ENCODE measurements at places on chromosomes 13 and 19.
A peak's percentile ranks its signal among the peaks of the same experiment; 100 is the strongest.

GRCh38 chr13:59790626-59791025, 373.1 kb downstream of the DIAPH3 start:
- no peak for DNase-seq

GRCh38 chr19:13461536-13461935, 44.7 kb downstream of the CACNA1A start:
- no peak for DNase-seq

DNA sequence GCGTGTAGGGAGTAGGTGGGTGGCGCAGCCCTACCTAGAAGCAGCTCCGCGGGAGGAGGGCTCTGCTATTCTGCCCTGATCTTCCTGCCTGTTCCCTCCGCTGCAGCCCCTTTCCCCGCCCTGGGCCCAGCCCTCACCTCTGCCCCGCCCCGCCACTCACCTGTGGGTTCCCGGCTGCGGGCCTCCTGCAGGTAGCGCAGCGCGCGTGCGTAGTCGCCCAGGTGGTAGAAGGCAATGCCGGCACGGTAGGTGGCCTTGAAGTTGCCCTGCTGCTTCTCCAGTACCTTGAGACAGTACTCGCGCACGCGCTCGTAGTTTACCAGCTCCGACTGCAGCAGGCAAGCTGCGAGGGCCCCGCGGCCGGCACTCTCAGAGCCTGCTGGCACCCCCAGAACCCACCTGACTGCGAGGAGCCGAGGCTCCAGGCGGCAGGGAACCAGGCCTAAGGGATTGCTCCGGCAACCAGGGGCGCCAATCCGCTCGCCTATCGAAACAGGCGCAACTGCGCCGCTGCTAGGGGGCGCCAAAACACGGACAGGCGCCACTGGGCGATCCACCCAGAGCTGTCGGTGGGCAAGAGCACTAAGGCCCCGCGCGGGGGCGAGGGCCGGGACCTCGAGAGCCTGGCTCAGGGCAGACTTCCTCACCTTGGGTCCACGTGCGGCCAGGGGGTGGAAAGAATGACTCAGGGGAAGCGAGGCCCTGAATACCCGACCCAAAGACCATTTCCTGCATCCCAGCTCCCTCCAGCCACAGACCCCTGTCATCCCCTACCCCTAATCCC, 965 bp downstream of the TTC9B start:
- no peak for DNase-seq

DNA sequence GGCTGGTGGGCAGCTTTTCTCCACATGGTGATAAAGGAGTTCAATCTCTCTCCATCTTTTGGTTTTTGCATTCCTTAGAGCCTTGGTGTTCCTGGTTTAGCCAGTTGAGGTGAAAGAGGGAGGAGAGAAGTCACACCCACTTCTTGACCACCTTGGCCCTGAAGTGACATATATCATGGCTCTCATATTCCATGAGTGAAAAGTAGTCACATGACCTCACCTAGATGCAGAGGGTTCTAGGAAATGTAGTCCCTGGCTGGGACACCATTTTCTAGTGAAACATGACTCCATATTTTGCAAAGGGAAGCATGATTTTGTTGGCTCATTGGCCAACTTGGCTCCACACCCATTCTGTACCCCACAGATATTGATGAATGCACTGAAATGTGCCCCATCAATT, 16.1 kb downstream of the ADGRE1 start:
- no peak for DNase-seq

GRCh38 chr13:40383132-40383531, 283.3 kb downstream of the FOXO1 start:
- DNase-seq: no peak

- DNase-seq: peak; percentile 51
These were observed 16.9 kb downstream of the NALCN start for GRCh38 chr13:101399365-101399764.

- no peak for DNase-seq
These were observed 257.3 kb upstream of the MAB21L1 start for GRCh38 chr13:35733827-35734226.

GRCh38 chr13:34459856-34460255, 482.2 kb upstream of the NBEA start:
- peak; percentile 82 for DNase-seq

DNA sequence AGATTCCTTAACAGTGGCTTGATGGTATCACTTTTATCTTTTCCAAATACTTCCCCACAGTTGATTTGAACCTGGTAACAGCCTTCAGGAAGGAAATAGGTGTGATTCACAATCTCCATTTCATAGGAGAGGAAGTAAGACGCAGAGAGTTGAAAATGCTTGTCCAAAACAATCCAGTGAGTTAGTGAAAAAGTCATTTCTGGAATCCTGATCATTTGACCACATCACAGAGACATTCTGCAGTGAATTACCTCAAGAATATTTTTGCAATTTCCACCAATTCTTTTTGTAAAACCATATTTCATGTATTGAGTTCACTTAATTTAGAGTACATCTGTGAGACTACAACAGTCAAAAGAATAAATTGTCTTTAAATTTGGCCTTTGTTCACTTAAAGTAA, 292.8 kb downstream of the DCLK1 start:
- peak; percentile 87 for DNase-seq

DNA sequence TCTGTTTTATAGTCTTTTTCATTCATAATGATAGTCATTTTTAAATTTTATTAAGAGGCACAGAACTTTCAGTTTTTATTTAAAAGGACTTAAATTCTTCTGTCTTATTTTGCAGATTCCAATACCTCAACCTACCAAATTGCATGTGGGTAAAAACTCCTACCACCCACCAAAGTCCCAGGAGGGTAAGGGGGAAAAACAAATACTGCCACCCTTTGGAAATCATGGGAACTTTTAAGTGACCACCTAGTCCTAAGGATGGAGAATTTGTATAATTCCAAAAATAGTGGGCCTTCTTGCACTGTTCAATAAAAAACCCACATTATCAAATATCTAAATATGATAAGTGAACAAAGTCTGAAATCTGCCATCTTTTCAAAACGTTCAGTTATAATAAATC, 9.7 kb downstream of the SUPT20H start:
- no peak for DNase-seq

GRCh38 chr13:22926748-22927400, 253.9 kb upstream of the SGCG start:
- DNase-seq: no peak

DNA sequence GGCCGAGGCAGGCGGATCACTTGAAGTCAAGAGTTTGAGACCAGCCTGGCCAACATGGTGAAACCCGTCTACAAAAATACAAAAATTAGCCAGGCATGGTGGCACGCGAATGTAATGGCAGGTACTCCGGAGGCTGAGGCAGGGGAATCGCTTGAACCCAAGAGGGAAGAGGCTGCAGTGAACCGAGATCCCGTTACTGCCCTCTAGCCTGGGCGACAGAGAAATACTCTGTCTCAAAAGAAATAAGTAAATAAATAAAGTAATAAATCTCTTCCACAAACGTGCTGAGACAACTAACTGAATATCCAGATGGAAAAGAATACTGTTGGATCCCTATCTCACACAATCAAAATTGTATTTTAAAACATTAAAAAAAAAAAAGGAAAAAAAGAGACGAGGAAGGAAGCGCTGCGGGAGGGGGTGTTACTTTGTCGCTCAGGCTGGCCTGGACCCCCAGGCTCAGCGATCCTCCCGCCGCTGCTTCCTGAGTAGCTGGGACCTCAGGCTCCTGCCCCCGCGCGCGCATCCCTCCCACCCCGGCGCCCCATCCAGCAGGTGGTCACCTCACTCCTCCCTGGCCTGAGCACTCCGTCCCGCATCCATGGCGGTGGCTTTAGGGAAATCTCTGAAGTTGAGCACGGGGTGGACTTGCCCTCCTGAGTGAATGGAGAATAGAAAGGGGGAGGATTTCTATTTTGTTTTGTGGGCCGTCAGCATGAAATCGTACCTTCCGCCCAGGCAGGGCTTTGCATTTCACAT, 628 bp upstream of the ZNF813 start:
- no peak for DNase-seq

GRCh38 chr19:13847407-13848339, 29.3 kb upstream of the NANOS3 start:
- DNase-seq: peak; percentile 93

DNA sequence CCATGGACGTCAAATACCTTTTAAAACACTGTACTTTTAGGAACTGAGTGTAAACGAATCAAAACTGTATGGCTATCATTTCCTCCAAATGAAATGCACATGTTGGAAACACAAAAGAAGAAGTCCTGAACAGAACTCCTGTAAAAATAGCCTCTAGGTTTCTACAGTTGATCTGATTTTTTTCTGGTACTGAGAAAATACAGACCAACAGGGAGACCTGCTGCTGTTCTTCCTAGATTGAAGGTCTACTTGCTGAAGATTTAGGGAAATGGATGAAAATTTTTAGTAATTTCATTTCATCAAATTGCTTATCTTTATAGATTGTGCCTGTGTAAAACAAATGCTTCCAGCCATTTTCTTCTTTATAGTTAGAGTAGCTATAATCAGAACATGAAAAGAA, 520.4 kb downstream of the SLITRK6 start:
- no peak for DNase-seq

GRCh38 chr13:49784886-49785570, 7.5 kb downstream of the KPNA3 start:
- DNase-seq: no peak

DNA sequence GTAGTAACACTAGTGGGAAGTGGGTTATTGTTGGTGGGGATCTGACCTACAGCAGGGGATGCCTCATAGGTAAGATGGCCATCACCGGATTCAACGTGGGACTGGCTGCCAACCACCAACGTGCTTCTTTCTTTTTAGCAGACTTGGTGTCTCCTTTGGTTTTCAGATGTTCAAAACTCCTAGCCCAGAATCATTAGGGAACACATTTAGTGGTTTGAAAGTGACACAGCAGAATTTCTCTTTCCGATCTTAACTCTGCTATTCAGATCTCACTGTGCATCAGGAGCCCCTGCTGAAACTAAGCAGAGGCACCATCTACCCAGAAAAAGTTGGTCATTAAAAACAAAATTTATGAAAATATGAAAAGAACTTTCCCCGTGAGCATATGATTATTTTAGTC, 36.7 kb upstream of the PCDH8 start:
- DNase-seq: no peak
